ENCODE measurements at places on chromosomes 7 and 10.

DNA sequence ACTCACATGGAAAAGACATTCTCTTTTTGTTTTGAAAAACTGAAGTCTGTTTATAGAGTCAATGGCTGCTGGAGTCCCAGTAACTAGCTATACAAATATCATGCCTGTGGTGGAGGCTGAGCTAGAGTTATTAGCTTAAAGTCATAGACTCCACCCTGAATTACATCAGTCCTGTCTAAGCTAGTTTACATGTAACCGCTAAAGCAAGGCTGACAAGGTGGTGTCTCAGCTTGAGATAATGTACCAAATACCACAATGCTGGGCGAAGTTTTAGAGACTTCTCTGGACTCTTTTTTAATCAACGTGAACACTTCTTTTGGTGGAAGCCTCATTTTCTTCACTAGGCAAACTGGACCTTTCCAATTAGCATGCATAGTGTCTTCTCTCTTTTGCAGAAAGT is 219.4 kb downstream of the ANK3 start:
- no peak for DNase-seq

DNA sequence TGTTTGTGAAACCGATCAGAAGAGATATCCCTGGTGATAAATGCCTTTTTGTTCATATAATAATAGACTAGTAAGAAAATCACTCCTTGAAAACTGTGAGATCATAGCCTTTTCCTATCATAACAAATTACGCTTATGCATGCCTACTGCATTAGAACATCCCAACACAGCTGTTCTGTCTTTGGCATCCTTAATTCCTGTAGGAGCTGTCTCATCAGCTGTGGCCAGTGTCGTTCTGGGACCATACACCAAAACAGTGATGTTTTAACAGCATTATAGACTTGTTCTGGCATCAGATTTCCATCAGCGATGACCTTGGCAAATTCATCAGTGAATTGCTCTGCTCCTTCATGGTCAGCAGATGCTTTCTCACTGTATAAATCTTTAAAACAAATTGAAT is 423.6 kb upstream of the LRGUK start:
- DNase-seq, result no peak

DNA sequence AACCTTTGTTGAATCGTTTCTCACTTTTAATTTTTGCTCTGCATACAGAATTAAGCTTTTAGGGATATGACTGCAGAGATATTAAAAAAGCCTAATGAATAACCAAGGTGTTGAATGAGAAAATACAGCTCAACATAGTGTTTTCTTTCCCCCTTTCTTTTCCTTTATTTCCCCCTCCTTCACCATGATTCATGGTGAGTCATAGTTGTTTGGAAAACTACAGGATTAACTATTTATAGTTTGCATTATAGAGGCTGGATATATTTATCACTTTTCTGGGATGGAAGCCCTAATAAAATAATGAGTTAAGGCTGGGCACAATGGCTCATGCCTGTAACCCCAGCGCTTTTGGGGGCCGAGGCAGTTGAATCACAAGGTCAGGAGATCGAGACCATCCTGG is 115.0 kb downstream of the DNAJB9 start:
- no peak for DNase-seq

DNA sequence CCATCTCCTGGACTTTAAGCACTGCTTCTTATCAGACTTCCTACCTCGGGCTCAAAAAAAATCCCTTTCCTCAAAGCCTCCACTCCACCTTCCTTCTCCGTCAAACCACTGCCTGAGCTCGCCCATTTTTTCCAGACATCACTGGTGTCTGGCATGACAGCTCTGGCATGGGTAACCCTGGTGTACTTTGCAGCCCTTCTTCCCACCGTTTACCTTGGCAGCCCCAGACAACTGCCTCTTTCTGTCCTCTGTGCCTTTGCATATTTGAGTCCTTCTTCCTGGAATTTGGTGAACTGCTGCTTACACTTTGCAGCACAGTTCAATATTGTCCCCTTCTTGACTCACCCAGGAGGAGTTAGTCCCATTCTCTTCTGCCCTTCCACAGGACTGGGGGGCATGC is 144.6 kb upstream of the TBX20 start:
- DNase-seq, result no peak

GRCh38 chr10:21171936-21172541 is 274.9 kb upstream of the NEBL start:
- DNase-seq, result no peak

GRCh38 chr7:95327356-95327755 is 3.0 kb upstream of the PON1 start:
- DNase-seq, result no peak

DNA sequence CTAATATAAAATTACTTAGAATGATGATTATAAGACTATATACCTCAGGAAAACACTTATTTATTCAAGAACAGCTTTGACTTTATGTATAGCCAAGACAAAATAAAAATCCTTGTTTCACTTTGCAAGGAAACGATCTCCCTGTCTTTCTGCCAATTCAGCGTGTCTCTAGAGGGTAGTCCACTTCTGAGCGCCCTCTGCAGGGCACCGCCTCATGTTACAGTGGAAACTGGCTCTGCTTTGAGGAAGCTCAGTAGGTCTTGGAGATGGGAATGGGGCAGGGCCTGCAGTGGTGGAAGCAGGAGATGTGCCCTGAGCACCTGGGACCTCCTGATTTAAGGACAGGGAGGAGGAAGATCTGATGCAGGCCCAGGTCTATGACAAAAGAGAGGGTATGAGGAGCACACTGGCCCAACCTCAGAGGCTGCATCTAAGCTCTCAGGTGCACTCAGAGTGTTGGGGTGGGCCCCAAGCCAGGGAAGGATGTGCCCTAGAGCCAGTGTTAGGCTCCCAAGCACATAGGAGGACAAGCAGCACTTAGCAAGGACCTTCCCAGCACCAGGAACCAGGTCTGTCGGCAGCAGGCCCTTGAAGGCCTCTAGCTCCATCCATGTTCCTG is 481.0 kb downstream of the TNS3 start:
- peak; percentile 32 for DNase-seq

DNA sequence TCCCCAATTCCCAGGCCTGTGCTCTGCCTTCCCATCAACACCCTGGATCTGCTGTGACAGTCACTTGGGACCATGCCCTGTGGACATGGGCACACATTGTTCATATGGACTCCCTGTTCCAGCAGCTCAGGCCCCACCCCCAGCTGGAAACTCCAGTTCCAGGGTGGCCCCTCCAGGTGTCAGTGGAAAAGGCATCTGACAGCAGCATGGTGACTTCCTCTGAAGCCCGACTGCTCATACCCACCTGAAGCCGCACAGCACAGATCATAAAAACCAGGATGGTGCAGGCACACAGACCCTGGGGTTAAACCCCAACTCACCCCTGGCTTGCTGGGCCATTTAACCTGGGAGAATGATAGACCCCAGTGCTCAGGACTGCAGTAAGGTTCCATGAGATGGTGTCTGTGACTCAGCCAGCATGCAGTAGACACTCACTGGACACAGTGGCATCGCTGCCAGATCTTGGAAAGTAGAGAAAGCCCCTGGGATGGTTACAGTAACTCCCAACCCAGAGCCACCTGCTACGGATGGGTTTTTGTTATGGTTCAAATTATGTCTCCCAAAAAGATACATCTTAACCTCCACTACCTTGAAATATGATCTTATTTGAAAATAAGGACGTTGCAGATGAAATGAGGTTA is 72.6 kb upstream of the NANOS1 start:
- DNase-seq, result no peak

DNA sequence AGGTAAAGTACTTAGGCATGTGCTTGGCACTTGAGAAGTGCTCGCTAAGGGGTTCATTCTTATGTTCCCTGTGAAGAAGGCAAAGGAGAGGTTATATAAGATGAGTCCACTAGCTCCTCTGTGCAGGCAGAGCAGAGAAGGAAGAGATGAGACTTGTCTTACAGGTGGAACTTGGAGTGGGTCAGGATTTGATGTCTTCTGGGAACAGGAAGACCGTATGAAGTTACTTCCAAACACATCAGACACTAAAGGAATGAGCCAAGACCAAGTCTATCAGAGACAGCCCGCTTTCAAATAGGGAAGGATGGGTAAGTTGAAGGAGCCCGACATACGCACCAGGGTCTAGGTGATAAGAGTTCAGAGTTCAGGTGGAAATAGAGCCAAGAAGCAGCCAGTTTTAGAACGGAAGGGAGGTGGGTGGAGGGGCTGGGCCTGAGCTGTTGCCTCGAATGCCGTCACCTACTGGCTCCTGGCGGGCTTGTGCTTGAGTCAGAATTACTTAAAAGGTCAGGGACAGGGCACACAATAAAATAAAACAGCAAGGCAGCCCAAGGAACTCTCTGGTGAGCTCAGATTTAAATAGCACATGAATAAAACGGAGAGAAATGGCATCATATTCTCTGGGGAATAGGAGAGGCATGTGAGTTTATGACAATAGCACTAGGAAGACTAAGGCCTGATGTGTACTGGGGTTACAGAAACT is 56.1 kb upstream of the GRB10 start:
- DNase-seq, result no peak

DNA sequence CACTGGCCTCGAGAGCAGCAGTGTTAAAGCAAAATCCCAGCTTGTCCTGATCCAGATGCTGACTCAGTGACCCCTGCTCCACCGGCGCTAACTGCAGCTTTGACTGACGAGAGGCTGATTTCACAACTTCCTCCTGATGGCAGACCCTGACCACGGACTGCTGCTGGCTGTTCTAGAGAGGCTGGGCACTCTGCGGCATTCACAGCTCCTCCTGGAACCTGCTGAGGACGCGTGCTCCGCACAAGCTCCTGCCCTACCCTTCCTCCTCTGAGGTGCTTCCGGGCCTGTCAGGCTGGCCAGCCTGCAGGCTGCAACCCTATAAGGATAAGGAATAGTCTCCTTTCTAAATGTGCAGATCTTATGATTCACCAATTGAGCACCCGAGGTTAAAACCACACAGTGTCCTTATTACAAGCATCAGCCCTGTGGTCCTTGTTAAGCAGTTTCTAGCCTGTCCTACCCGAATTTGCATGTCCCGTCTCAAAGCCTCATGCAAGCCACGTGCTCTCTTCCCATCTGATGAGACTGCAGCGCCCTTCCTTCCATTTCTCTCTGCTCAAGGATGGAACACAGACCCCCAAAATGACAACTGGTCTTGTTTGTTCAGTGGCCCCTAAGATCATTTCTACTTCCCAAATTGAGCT is 35.5 kb upstream of the NCAPG2 start:
- no peak for DNase-seq

- no peak for DNase-seq
Measured at GRCh38 chr7:113131367-113131766, 13.0 kb upstream of the SMIM30 start.

DNA sequence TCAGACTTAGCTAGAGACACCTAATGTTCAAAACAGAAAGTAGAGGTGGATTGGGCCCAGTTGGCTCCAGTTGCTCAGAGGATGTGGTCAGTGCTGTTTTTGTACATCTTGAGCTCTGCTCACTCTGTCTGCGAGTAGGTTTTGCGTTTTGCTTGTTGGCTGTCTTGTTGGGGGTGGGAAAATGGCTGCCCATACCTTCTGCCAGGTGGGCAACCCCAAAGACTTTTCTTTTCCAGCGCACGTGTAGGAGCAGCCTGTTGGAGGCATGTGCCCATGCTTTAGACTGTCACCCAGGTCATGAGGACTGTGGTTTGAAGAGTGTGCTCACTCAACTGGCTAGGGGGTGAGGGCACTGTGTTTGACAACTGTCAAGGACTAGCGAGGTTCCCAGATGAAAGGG is 73.9 kb downstream of the KAT6B start:
- peak; percentile 30 for DNase-seq

DNA sequence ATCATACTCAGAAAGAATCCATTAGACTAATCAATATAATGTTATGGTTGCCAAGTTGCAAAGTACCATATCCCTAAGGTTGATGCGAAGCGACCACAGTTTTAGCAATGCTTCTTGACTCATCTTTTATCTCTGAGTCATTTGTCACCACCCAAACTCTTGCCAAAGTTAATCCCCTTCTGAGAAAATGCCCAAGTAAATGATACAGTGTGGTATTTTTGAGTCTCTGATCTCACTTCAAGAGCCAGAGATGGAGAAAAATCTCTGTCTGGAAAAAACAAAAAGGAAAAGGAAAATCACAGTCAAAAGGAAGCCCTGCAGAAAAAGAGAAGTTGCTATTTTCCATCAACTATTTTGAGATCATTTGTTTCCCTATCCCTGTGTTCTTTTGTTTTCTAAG is 26.7 kb upstream of the OTUD1 start:
- DNase-seq, result no peak

DNA sequence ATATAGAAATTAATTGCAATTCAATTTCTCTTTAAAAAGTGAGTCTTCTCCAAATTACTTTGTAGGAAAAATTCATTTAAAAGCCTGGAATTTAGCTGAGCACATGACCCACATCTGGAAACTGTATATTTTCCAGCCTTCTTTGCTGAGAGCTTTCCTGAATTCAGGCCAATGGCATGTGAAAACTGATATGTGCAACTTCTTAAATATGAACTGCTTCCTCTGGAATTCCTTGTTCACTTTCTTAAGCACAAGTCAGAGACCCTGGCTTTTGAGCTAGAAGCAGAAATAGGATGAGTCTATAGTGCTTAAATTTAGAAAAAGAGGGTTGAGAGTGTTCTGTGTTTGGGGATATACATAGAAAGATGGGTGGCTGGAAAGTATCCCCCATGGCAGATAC is 365.1 kb upstream of the MTPN start:
- no peak for DNase-seq

DNA sequence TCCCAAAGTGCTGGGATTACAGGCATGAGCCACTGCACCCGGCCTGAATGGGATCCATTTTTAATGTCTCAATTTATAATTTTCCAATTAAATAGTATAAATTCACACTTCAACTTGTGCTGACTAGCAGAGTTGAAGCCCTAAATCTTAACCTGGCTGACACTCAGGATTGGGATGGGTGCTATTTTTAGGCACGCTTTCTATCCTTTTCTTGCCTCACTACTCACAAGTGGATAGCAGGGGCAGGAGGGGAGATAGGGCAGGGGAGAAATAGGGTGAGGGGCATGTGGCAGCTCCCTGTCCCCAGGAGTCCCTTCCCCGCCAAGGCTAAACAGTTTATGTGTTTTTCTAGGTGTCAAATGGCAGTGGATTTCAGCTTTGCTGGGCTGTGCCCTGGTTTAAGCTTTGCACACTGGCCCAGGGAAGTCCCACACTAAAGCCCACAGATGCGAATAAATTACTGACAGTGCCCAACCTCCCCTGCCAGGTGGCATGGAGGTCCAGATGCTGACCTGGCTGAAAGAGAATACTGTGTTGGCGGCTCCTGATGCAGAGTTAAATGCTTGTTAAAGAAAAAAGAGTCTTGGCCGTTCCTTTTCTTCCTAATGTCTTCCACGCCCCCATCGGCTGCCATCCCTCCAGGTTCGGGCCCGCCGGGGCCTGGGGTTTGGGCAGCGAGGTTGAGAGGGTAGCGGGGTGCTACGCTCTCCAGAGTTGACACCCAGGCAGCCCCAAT is 36.2 kb upstream of the EFCAB10 start:
- DNase-seq, result no peak

DNA sequence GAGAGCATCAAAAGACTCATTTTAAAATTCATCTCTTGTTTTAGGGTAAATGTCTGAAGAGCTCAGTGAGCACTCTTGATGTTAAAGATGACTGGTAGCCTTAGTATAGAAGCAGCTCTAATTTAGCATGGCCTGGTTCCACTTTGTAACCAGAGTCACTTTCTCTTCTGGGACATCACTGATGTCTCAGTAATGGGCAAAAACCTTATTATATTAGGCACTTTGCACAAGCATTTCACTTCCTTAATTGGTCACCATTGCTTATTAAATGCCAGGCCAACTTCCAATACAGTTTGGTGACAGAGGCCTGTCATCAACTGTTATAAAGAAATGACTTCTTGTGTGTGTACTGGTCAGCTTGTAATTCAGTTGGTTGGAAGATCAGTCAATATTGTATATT is 53.0 kb downstream of the STEAP1B start:
- no peak for DNase-seq
